ENCODE measurements at places on chromosomes 4 and X.

GRCh38 chr4:143623896-143624295, 76.6 kb downstream of the FREM3 start:
- no peak for DNase-seq

DNA sequence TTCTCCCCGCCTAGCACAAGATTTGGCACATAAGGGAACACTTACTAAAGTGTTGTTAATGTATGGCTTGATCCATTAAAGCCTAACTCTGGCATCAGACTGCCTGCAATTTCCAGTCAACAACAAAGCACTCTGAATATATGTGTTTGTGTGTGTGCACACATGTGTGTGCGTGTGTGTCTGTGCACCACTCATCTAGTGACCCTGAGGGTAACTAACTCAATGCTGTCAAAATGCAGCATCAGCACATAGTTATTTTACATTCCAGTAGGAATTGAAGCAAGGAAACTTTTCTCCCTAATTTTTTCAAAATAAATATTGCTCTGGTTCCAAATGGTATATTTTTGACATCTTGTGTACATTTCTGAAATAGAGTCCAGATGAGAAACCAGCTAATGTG, 94.4 kb downstream of the SHROOM4 start:
- DNase-seq = no peak

- DNase-seq = peak; percentile 33
Measured at GRCh38 chr4:1579901-1580691, 104.0 kb downstream of the FAM53A start.

DNA sequence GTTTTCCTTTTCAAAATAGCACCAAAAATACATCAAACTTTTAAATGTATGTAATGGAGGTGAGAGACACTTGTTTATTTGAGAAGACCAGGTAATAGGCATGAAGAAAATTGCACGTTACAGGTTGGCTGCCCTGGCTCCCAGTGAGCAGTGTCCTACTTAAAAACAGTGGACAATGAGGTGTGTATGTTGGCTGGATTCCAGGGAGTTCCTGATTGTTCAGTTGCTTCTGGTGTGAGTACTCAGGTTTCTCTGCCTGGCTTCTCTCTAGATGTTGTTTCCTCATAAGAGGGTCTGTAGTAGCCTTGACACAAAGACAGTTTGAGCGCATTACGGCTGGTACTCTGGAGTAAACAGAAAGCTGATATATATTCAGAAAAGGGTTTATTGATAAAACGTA, 29.4 kb downstream of the SNX25 start:
- no peak for DNase-seq

- DNase-seq = peak; percentile 47
Measured at GRCh38 chr4:143183513-143184216, 1.1 kb upstream of the USP38 start.

GRCh38 chr4:1748465-1748995, 27.2 kb downstream of the TACC3 start:
- DNase-seq = peak; percentile 41

GRCh38 chr4:77872723-77873445, 10.3 kb downstream of the MRPL1 start:
- DNase-seq = peak; percentile 49

DNA sequence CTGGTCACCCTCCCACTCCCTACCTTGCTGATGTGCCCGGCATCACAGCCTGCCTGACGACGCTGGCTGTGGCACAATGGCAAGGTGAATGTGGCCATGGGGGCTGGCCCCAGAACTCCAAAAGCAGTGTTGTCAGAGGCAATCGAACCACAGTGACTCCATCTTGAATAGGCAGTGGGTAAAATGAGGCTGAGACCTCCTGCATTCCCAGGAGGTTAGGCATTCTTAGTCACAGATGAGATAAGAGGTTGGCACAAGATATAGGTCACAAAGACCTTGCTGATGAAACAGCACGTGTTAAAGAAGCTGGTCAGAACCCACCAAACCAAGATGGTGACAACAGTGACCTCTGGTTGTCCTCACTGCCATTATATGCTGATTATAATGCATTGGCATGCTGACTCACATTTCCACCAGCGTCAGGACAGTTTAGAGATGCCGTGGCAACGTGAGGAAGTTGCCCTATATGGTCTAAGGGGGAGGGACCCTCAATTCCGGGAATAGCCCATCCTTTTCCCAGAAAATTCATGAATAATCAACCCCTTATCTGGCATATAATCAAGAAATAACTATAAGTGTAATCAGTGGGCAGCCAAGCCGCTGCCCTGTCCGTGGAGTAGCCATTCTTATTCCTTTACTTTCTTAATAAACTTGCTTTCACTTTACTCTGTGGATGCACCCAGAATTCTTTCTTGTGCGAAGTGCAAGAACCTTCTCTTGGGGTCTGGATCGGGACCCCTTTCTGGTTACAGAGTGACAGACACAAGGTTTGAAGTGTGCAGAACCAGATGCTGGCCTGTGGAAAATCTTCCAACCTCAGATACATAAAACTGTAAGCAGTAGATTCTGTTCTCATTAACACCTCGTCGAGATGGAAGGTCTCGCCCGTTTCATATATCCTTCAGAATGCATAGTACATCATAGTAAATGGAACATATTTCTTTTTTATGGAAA, 26.8 kb upstream of the CLDN24 start:
- no peak for DNase-seq

DNA sequence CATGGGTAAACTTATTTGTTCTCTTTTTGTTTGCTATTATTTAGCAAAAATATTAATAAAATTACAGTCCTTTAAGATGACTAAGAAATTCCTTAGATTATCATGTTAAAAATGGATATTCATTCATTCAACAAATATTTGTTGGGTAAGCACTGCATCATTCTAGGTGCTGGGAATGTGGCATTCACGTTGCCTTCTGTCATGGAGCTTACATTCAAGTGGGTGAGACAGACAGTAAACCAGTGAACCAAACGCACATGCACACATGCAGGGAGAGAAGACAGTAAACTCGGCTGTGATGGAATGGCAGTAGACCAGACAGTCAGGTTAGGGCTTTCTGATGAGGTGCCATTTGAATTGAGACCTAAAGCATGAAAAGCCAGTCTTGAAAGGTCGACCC, 91.8 kb downstream of the STOX2 start:
- no peak for DNase-seq

DNA sequence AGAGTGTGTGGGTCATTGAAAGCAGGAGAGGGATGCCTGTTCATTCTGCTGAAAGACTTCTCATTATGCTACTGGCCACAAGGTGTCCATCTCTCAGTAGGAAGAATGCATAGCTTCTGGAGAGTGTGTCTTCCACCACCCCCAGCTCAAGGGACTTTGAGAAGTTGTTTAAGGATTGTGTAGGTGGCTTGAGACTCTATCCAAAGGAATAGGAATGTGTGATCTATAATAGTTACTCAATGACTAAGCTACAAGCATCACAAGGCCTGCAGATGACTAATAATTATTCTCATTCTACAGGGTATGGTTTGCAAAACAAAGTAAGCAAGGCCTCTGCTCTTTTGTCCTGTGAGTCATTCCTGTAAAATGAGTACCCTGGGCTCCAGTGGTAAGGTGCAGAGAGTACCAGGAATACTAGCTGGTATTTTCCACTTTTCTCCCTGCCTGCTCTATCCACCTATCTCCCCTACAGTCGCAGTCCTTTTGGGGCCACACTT, 279.8 kb upstream of the BOD1L1 start:
- DNase-seq = no peak

DNA sequence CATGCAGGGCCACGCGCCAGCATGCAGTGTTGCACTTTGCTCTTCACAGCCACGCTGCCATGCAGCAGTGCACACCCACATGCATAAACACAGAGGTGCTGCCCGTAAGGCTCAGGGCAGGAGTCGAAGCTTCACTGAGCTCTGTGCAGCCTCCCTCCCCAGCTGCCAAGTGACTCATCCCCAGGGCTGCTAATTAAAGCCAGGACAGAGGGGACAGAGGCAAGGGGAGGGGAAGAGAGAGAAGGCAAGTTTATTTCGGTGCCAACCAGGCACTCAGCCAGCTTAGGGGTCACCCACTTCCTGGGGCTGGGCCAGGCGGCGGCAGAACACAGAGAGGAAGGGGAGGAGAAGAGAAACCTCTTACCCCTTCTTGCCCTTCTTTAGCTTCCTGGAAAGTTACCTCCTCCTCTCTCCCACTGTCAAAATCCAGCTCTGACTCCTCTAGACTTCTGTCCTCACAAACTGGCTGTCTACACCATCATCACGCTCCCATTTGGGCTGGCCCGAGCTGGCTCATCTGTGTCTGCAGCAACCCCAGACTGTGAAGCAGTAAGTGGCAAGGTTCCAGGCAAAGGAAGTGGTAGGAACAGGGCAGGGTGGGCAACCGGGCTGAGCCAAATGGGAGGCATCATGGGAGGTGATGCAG, 6.2 kb upstream of the IQSEC2 start:
- peak; percentile 69 for DNase-seq

GRCh38 chr4:81003597-81004111, 26.9 kb upstream of the BMP3 start:
- DNase-seq = no peak

GRCh38 chr4:83282049-83282535, 2.5 kb downstream of the COQ2 start:
- peak; percentile 57 for DNase-seq

- DNase-seq = no peak
Measured at GRCh38 chrX:18682979-18683387, 11.1 kb upstream of the RS1 start.

- no peak for DNase-seq
Measured at GRCh38 chr4:14196131-14196530, 568.6 kb upstream of the BOD1L1 start.

DNA sequence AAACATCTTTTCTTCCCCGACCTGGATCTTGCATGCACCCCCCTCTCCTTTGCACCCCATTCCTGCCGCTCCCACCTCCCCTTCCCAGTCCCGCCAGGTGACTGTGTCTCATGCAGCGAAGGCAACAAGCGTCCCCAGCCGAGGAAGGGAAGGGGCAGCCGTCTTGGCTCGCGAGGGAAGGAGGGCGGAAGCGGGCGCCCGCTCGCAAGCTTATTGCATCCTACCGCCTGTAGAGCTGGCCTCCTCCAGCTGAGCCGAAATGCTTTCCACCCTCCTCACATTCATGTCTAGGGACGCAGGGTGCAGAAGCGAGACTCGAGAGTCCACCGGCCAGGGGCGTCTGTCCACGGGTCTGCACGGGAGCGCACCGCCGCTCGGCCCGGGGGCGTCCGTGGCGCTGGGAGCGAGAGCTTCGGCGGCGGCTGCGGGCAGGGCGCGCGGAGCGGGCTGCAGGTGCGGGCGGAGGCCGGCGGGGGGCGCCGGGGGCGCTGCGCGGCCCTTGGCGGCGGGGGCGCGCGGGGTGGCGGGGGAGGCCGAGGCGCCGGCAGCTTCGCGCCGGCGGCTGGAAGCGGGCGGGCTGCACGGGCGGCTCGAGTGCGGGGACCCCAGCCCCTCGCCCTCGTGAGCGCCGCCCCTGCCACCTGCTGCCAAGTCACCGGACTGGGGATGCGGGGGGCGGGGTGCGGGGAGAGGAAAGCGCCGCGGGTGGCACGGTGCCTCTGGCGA, at the start of gene KCNIP4:
Gene KCNIP4, minus strand, starts transcription at position 426 of the 726 bp plus-strand sequence.
- DNase-seq = no peak

GRCh38 chrX:103839404-103839803, 7.3 kb upstream of the RAB9B start:
- DNase-seq = no peak
